ENCODE measurements at places on chromosomes 11 and 22. TPM values are rescaled to one million over a fixed set of nuclear protein-coding genes. Genes with fewer than 3 reads are reported as not detected.

DNA sequence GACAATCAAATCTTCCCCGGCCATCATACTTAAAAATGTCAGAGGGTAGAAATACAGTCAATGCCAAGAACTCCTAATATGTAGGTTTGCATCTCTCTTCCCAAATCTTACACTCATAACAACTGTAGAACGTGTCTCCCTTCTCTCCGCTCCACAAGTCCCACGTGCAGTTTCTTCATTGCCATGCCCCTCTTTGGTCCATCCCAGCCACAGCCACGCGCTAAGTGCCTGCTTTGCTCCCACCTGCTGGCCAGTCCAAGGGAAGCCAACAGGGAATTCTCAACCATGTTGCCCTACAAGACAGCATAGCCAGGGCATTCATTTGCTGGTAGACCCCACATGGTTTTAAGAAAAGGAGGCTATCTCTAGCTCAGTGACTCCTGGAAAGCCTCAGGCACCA lies 420.6 kb upstream of the ISX start:
- DNase-seq = no peak

GRCh38 chr22:23539135-23539838 lies 40.8 kb downstream of the IGLL1 start:
- peak; percentile 69 for DNase-seq

Gene CTSW
- not detected for total RNA-seq

GRCh38 chr11:11909727-11910126 lies 68.0 kb downstream of the USP47 start:
- DNase-seq = peak; percentile 31

DNA sequence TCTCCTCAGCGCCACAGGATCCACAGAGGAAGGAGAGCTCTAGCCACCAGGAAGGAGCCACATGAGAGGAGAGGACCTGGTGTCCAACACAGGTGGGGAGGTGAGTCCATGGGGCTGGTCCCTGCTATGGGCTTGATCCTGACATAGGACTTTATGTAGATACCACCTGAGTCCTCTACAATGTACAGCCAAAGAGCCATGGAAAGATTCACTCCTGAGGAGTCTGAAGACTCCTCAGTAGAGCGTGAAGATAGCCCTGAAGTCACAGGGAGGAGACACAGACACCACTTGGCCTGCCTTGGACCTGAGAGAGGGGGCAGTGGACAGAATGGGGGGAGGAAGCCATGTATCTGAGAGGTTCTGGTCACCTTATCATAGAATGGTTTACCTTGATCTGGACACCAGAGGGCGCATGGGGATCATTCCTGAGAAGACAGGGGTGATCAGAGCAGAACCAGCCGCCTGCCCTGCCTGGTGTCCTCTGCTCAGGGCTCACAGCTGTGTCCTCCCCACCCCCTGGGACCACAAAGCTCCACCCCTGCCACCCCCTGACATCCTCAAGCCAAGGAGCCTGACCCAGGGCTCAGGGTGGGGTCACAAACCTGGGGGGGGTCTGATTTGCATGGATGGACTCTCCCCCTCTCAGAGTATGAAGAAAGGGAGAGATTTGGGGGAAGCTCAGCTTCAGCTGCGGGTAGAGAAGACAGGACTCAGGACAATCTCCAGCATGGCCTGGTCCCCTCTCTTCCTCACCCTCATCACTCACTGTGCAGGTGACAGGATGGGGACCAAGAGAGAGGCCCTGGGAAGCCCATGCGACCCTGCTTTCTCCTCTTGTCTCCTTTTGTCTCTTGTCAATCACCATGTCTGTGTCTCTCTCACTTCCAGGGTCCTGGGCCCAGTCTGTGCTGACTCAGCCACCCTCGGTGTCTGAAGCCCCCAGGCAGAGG lies 77.0 kb downstream of the ZNF280B start:
- peak; percentile 41 for DNase-seq

Measured in H4 (cell line).